Mesenchymal stem cell (in vitro differentiated cells and primary cell): ENCODE measurements at places on chromosomes 16 and 17.
A peak's percentile ranks its signal among the peaks of the same experiment; 100 is the strongest.

DNA sequence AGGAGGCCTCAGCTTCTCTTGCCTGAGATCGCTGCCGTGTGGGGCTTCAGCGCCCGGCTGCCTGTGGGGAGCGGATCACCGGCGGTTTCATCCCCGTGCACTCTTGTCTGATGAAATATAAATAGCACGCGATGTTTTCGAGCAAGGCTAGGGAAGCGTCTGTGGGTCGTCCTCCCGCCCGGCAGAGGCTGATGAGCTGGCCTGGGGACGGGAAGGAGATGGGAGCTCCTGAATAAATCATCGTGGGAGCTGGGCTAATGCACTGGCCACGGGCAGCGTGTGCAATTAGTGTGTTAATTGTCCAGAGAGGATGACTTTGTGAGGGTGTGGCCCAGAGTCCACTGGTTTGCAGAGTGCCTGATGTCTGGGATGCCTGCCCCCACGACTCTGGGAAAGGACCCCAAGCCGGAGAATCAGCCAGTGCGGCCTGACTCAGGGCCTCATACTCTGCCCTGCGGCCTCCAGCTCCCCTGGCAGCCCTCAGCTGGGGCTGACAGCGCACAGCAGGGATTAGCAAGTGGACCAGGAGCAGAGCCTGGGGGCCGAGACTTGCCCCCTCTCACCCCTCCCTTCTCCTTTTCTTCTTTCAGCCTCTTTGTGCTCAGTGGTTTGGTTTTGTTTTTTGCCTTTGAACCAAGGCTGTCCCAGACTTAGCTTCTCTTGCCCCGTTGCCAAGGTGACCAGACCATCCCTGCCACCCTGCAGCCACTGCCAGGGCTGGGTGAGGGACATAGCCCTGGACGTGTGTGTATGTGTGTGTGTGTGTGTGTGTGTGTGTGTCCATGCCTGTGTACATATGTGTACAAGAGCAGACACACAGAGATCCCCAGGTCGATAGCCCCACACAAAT lies 21.4 kb downstream of the KCNJ12 start:
- H3K36me3 ChIP-seq, result no peaks in the 10 kb centered on the region
- H3K4me1 ChIP-seq, result peaks cover 55% of the 10 kb centered on the region
- H3K4me3 ChIP-seq, result no peak overlapping the region
- DNase-seq, result peak; percentile 48
- peak overlapping the region; percentile 18 for H3K27ac ChIP-seq

GRCh38 chr16:81739503-81739902 lies 39.6 kb upstream of the PLCG2 start:
- no peak for DNase-seq
- no peak overlapping the region for H3K4me3 ChIP-seq
- no peaks in the 10 kb centered on the region for H3K36me3 ChIP-seq
- H3K27me3 ChIP-seq, result peaks cover 10% of the 10 kb centered on the region

DNA sequence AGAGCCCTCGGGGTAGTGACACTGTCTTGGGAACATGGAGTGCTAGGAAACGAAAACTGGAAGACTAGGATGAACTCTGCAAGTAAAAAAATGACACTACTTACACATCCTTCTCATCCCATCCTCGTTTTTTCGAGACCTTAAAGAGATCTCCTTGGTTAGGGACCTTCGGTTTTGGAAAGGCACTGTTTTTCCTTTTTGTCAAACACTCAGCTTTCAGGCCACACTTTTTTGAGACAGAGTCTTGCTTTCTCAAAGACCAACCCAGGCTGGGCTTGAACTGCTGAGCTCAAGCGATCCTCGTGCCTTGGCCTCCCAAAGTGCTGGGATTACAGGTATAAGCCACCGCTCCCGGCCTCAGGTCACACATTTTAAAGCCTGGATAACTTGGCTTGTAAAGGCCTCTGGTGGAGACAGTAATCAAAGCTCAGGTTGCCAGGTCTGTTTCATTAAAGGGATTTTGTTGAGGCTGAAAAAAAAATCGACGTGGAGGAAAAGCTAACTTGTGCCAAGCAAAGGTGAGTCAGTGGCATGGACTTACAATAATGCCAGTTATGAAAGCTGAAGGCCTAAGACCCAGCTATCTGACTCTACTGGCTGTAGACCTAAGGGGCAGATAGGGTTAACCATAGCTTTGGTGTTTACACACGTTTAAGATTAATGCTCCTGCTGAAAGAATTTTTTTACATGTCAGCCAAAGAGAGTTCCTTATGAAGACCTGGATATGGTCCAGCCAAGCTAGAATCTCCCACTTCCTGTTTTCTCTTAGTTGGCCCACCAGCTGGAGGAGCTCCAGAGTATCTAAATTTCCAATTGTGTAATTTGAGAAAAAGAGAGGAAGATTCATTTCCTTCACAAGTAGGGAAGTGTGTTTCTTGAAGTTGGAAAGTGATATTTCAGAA lies 823 bp downstream of the NBR1 start:
- H3K27ac ChIP-seq, result peak overlapping the region; percentile 95
- DNase-seq, result peak; percentile 90
- H3K4me1 ChIP-seq, result peaks cover 11% of the 10 kb centered on the region
- peaks cover 4% of the 10 kb centered on the region for H3K36me3 ChIP-seq

- peaks cover 7% of the 10 kb centered on the region for H3K4me1 ChIP-seq
- H3K27me3 ChIP-seq, result no peaks in the 10 kb centered on the region
- H3K36me3 ChIP-seq, result no peaks in the 10 kb centered on the region
- H3K27ac ChIP-seq, result no peak overlapping the region
- H3K4me3 ChIP-seq, result no peak overlapping the region
- no peak for DNase-seq
These were observed 22.1 kb upstream of the ADGRG1 start for GRCh38 chr16:57606147-57606846.

DNA sequence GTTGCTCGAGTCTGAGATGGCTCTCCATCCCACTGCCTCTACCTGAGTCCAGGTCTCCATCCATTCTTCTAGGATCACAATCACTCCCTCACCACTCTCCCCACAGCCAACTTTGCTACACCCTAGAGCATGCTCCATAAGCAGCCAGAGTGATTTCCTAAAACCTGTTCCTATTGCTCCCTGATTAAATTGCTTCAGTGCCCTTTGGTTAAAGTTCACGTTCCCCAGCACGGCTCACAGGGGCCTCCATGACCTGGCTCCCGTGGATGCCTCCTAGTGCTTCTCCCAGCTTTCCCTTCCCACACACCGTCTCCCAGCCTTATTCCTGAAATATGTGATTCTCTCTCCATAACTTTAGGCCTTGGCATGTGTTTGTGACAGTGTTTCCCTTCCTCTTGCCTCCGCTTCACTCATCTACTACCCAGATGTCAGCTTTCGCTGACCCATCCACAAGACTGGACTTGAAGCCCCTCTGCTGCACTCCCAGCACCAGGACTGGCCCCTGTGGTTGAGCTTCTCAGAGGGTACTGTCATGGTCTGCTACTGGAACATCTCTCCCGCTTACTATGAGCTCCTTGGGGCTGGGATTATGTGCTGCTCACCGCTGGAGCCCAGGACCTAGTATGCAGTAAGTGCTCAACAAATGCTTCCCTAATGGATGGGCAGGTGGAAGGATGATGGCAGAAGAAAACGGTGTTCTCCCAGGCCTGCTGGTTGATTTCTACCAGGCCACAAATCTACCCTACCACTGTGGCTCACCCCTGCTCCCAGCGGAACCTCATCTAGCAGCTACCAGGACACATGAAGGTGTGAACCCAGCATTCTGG lies 17.9 kb downstream of the MYO18A start:
- H3K27me3 ChIP-seq, result no peaks in the 10 kb centered on the region
- no peak overlapping the region for H3K27ac ChIP-seq
- DNase-seq, result no peak

DNA sequence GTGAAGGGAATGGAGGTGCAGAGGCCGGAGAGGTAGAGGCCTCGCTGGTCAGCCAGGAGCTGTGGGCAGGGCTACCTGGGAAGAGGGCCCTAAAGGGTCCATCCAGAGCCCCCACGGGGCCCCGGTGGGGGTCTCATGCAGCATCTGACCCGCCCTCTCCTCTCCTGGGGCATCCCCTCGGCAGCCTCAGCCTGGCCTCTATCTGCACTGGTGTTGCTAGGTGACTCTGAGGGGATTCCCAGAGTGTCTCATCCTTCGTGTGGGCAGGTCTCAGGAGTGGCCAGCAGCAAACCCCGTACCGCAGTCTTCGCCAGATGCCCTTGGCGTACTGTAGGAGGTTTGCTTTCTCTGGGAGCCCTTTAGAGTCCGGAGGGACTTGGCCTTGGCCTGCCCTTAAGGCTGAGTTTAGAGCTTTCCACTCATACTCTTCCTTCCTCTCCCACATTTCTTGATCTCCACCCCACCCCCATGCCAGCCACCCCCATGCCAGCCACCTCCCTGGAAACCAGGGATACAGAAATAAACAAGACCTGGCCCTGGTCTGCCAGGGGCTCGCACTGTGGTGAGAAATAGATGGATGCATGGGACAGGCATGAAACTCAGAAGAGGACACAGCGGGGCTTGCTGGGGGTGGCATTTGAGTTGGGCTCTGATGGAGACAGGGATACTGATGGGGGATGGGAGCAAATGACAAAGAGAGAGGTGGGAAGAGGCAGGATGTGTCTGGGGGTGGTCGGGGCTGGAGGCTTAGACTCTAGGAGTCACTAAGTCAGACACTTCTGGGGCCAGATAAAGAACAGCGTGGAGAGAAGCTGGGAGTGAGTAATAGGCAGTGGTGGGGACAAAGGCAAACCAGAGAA lies 9.9 kb downstream of the SLC5A10 start:
- no peak overlapping the region for H3K27ac ChIP-seq
- no peak overlapping the region for H3K4me3 ChIP-seq
- peak; percentile 67 for DNase-seq
